ENCODE measurements at places on chromosomes 1 and 21. TPM values are rescaled to one million over a fixed set of nuclear protein-coding genes. Genes with fewer than 3 reads are reported as not detected.

Gene CDKN2C
- 5.4 TPM for total RNA-seq

Gene ST6GALNAC3
- total RNA-seq, result 1.6 TPM

Gene CNR2
- not detected for total RNA-seq

Gene ANGPTL3
- not detected for total RNA-seq

Gene RIPK4
- total RNA-seq, result 6.1 TPM

Gene IGSF3
- 32.0 TPM for total RNA-seq

Gene SLC35F3
- total RNA-seq, result not detected

Gene RGS7
- total RNA-seq, result 4.5 TPM

Gene C4BPA
- not detected for total RNA-seq

Gene TMEM201
- total RNA-seq, result 10.6 TPM

Gene BOLA1
- total RNA-seq, result 11.5 TPM

Gene VWA5B1
- not detected for total RNA-seq

Gene PAFAH2
- 10.7 TPM for total RNA-seq

Gene DAB1
- 0.12 TPM for total RNA-seq

Gene VHLL
- not detected for total RNA-seq

Gene CCDC27
- not detected for total RNA-seq

Gene TSSK3
- total RNA-seq, result 2.0 TPM

Gene ADAM15
- 75.2 TPM for total RNA-seq

Gene RHBDL2
- total RNA-seq, result not detected

Gene FAM43B
- 0.52 TPM for total RNA-seq

Gene MPC2
- 51.6 TPM for total RNA-seq

Gene PLEKHA6
- total RNA-seq, result 1.4 TPM

Gene ANKRD34A
- 2.0 TPM for total RNA-seq

Measured in chondrocyte (in vitro differentiated cells).